Stimulated activated CD4-positive, alpha-beta T cell treated with anti-CD3 and anti-CD28 coated beads, Interleukin-15, amount 100 ng/mL, for 1 hour (primary cell): ENCODE measurements at places on chromosomes 13 and 19.

DNA sequence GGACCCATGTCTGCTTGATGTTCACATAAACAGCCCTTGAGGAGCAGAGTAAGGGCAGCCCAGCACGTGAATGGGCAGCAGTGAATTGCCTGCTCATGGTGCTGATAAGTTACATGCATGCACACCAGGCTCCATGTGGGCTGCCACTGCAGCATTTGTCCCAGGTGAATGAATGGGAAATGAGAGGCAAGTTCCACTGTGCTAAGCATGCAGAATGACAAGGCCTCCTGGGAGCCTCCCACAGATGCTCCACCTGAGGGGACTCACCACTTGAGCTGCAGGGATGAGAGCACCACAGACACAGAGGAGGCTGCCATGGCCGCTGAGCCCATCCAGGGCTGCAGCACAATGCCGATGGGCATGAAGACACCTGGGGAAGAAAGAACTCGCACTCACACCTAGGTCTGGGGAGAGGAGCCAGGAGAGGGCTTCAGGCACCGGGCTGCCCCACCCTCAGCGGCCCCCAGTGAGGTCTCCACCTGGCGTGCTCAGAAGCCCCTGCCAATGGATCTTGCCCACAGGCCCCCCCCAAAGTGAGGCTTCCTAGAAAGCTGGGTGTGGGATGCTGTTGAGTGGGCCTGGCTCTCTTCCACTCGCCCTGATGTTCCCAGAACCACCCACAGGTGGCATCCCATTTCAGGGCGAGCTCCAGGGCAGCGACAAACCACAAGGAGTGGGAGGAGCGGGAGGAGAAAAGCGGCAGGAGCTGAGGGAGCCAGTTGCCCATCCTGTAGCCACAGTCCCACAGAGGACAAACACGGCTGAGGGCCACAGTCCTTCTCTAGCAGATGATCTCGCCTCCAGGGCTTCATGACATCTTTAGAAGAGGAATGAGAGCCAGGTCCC, 73.8 kb downstream of the CCDC70 start:
- DNase-seq: no peak

DNA sequence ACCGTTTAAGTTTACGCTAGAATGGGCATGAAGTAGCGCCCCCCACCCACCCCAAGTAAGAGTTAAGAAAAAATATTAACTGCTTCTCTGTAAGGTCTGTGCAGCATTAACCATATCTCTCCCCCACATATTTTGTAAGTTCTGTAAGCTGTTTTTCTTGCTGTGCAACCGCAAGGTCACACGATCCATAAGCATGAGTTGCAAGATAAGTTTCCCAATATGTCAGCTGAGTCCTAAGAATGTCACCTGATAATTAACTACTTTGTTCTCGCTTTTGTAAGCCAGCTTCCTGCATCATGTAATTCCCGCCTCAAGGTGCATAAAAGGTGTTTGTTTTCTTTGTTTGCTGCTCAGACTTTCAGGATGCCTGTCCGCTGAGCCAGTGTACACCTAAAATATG, 187.0 kb downstream of the MYO16 start:
- no peak for DNase-seq

GRCh38 chr19:13583114-13583513, 76.8 kb upstream of the CACNA1A start:
- no peak for DNase-seq

GRCh38 chr13:62333466-62333865, 917.8 kb upstream of the PCDH20 start:
- no peak for DNase-seq

- no peak for DNase-seq
Observed at GRCh38 chr19:34974646-34975045, 10.6 kb upstream of the ZNF792 start.

DNA sequence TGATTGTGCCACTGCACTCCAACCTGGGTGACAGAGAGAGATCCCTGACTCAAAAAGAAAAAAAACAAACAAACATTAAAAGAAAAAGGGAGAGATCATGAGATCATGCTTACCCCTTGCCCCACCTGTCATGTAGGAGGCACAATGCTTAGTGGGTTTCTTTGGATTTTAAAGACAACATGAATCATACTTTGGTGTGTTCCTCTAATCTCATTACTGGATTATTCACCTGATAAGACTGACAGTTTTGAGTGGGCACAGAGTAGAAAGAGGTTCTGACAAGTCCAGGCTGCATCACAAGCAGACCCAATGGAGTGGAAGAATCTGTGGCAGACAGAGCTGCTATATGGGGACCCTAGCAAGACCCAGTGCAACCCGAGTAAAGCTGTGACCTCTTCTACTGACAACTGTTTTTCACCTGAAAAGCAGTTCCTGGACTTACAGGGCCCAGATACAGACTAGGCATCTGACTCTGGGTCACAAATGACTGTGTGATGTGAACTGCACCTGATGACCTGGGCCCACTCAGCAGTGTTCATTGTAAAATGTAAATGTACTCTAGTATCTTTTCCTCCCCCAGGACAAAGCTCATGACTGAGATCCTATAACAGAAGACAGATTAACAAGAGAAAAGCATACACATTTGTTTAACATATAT, 28.9 kb upstream of the USP12 start:
- no peak for DNase-seq

- DNase-seq: no peak
Observed at GRCh38 chr19:42291435-42291810, 10.5 kb upstream of the PRR19 start.

GRCh38 chr13:106104281-106104901, 431.1 kb downstream of the EFNB2 start:
- DNase-seq: no peak

GRCh38 chr19:49894879-49895565, 1.7 kb downstream of the IL4I1 start:
- no peak for DNase-seq

DNA sequence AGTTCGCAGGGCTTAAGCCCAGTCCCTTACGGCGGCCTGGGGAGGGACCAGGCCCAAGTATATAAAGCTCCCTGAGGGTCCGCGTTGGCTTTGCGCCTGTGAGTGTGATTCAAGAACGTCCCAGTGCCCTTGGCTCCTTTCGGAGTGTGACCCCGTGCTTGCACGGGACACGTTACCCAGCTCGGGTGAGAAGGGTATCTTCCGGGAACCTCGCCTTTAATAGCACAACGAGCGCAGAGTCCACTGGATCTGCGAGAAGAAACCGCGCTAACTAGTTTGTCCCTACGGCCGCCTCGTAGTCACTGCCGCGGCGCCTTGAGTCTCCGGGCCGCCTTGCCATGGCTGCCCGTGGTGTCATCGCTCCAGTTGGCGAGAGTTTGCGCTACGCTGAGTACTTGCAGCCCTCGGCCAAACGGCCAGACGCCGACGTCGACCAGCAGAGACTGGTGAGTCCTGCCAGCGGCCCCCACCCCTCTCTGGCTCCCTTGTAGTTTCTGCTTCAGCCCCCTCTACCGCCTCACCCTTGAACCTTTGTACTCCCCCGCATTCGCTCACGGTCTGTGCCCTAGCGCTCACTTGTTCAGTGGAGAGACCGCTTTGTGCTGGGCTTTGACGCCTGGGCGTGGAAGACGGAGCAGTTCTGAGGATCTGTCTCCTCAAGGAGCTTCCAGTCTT, at the start of gene DNAJC15:
Gene DNAJC15 (plus strand): TSS at position 298 of the 675 bp plus-strand sequence. CDS start 41 bp downstream, at position 339.
- DNase-seq: peak; percentile 25

GRCh38 chr19:53977429-53977990, 13.9 kb upstream of the CACNG6 start:
- peak; percentile 28 for DNase-seq

DNA sequence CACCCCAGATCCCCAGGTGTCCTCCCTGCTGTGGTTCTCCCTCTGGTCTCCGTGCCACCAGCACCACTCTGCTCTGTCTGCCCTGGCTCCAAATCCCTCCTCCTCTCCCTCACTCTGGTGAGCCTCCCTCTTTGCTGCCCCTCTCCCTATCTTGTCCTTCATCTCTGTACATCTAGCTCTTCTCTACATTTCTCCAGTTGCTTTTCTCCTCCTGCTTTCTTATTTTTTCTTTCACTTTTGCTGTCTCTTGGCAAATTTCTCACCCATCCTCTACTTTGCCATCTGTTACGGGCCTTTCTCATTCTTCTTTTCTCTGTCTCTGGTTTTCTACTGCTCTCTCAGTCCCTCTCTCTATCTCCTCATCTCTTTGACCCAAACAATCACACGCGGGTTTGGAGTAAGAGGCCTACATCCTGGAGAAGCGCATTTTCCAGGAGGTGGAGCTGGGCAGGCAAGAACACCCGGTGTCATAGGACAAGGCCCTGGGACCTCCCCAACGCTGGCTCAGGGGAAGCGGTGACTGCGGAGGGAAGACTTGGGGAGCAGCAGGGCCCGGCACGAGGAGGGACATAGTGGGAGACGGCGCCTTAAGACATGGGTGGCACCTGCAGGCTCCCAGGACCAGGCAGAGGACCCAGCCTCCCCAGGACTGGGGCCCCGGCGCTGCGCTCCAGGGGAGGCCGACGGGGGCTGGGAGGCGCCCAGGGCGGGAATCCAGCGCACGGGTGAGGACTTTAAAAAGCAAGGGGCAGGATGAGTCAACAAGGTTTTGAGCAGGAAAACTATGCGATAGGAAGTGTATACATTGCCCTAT, 9.9 kb downstream of the ZNF611 start:
- DNase-seq: no peak

- DNase-seq: peak; percentile 34
Observed at GRCh38 chr19:55353803-55354697, 469 bp downstream of the COX6B2 start.

DNA sequence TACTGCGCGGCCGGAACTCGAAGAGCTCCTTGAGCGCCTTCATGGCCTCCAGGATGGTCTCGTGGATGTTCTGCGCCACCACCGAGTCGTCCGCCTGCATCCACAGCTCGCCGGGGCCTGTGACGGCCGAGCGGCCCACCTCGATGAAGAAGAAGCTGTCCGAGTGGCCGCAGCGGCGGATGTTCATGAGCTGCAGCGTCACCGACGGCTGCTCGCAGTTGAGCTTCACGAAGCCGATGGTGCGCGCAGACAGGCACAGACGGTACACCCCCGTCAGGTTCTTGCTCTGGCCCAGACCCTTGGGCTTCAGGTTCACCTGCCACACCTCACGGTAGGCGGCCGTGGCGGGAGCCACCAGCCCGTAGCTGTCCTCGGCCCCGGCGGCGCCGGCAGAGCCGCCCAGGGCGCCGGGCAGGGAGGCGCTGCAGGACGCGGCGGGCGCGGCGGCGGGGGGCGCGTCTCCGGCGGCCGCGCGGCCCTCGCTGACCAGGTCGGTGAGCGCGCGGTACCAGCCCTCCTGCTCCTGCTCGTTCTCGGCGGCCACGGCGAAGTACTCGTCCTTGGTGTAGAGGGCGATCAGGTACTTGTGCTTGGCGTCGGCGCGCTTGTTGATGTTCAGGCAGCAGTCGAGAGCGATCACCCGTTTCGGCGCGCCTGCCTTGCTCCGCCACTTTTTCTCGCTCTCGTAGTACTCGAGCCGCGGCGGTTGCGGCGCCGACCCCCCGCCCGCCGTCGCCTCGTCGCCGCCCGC, 1.1 kb downstream of the IRS2 start:
- DNase-seq: no peak

- no peak for DNase-seq
Observed at GRCh38 chr13:44292545-44292944, 81.1 kb upstream of the SERP2 start.

- no peak for DNase-seq
Observed at GRCh38 chr13:76129305-76130000, 493.3 kb downstream of the LMO7 start.

- no peak for DNase-seq
Observed at GRCh38 chr19:16180611-16181010, 4.6 kb upstream of the FAM32A start.

DNA sequence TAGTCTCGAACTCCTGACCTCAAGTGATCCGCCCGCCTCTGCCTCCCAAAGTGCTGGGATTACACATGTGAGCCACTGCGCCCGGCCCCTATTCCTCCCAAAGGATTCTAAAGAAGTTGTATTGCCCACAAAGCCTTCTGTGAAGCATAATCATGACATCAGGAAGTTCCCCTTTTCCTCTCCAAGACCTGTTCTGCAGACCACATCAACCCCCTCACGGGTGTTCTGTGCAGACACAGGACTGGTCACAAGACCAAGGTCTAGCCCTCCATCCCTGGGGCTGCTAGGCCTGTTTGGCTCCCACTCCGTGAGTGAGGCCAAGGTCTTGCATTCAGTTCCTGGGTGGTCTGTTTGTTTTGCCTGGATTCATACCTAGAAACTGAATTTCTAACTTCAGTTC, 178.1 kb downstream of the FLT1 start:
- DNase-seq: no peak

GRCh38 chr13:79034341-79034740, 371.7 kb downstream of the RBM26 start:
- no peak for DNase-seq

DNA sequence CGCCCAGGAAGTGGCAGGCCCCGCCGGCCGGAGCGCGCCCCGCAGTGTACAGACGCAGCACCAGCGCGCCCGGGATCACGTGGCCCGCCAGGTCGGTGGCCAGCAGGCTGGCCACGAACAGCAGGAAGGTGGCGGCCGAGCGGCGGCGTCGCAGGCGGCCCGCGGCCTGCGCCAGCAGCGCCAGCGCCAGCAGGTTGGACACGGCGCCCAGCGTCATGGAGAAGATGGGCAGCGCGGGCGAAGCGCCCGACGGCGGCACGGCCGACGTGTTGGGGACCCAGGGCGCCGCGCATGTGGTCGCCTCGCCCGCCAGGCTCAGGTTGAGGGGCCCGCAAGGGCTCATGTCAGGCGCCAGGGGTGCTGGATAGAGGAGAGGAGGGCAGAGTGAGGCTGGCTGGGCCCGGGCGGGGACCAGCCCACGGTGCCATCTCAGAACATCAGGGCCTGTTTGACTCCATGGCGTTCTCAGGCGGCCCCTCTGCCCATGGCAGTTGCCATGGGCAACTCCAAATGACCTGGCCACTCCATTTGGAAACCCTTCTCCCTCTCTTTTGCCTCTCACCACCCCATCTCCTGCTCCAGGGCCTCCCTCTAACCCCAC, 1.1 kb downstream of the PTGER1 start:
- DNase-seq: no peak

- DNase-seq: no peak
Observed at GRCh38 chr13:96662036-96662435, 332.2 kb downstream of the OXGR1 start.

GRCh38 chr19:2327773-2328400, 499 bp downstream of the LSM7 start:
- DNase-seq: no peak

DNA sequence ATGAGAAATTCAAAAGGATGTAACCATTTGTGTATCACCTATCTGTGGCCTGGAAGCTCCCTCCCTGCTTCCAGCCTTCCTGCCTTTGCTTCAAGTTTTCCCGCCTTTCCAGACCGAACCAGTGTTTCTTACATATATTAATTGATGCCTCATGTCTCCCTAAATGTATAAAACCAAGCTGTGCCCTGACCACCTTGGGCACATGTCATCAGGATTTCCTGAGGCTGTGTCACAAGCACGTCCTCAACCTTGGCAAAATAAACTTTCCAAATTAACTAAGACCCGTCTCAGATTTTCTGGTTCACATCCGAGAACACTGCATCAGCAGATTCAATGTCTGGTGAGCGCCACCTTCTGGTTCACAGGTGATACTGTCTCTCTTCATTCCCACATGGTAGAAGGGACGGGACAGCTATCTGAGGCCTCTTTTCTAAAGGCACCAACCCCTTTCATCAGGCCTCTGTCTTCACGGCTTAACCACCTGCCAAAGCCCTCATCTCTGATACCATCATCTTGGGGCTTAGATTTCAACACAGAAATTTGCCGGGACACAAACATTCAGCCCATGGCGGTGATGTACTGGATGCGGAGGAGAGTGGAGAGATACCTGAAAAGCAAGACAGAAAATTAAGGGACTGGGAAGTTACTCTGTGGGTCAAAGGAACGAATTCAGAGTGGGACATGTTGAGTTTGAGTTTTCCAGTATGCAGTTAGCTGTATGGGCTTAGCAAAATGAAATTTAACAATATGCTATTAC, 58.7 kb upstream of the PABPC3 start:
- no peak for DNase-seq
